Right ventricle myocardium superior (tissue), 1 donor: ENCODE measurements at places on chromosomes 2 and 18.

- DNase-seq = no peak
Measured at GRCh38 chr2:20451761-20452499, 5.1 kb downstream of the RHOB start.

- no peak for DNase-seq
Measured at GRCh38 chr2:19355014-19355405, 3.4 kb downstream of the OSR1 start.

GRCh38 chr18:76801567-76802505 lies 20.5 kb upstream of the ZNF236 start:
- DNase-seq = peak; percentile 80

GRCh38 chr18:27724362-27724761 lies 452.6 kb downstream of the CDH2 start:
- DNase-seq = no peak

DNA sequence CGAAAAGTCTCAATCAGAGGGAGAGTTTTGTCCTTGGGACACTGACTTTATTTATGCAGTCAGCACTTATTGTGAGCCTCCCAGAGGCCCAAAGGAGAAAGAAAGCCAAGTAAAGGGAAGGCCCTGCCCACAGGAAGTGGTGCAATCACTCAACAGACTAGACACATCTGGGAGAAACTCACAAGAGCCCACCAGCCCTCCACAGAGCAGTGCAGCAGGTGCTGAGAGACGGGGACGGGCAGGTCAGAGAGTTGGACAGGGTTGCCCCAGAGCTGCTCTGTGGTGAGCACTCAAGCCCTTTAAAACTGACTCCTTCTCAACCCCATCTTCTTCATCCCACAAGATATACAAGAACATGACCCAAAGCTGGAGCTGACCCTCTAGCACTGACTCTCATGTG lies 96.0 kb downstream of the TFCP2L1 start:
- no peak for DNase-seq

DNA sequence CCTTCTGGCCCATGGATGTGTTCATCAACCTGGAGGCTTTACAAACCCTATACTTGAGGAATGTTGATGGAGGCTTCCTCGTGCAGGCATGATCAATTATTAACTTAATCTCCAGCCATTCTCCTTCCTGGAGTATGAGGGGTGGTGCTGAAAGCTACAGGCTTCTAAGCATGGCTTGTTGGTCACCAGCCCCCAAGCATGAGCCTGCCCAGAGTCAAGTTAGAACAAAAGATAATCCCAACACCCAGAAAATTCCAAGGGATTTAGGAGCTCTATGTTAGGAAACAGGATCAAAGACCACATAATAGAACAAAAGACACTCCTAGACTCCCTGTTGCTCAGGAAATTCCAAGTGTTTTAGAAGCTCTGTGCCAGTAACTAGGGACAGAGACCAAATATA lies 63.1 kb downstream of the FAM171B start:
- no peak for DNase-seq

DNA sequence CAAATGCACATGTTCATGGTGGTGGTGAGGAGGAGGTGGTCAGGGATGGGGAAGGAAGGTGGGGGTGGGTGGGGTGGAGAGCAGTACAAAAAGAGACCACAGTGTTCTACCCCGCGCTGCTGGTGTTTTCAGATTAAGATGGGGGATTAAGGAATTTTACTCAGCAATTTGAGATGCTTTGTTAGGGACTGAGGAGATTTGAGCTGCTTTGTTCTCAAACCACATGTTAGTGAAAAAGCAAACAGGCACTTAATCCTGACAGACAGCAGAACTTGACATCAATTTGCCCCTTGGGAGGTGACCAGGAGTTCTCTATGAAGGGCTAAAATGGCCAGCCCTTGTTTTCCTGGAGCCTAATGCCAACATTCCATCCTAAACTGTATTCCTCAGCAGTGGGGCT lies 244.5 kb downstream of the MEIS1 start:
- DNase-seq = no peak

- no peak for DNase-seq
Measured at GRCh38 chr2:190815226-190815625, 65.4 kb upstream of the GLS start.

- DNase-seq = no peak
Measured at GRCh38 chr2:51722311-51722710, 690.4 kb upstream of the NRXN1 start.

- DNase-seq = no peak
Measured at GRCh38 chr2:112827009-112827408, 9.6 kb downstream of the IL1B start.

DNA sequence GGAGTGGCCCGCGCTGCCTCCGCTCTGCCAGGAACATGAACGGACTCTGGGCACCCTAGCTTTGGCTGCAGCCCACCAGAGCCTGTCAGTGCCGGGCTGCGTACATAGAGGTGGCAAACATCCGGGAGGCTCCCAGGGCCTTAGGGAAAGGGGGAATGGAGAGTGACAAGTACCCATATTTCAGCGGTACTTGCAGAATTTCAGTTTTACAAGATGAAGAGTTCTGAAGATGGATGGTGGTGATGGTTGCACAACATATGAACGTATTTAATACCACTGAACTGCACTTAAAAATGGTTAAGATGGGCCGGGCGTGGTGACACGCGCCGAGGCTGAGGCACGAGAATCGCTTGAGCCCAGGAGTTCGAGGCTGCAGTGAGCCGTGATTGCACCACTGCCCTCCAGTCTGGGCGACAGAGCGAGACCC lies 873 bp downstream of the MTHFD2 start:
- DNase-seq = no peak

GRCh38 chr2:146950911-146951310 lies 893.9 kb upstream of the ACVR2A start:
- no peak for DNase-seq

GRCh38 chr2:216554286-216554685 lies 55.6 kb downstream of the RPL37A start:
- no peak for DNase-seq

GRCh38 chr2:127275356-127275755 lies 18.6 kb downstream of the ERCC3 start:
- no peak for DNase-seq

- no peak for DNase-seq
Measured at GRCh38 chr2:88329815-88330603, 122.5 kb downstream of the FOXI3 start.

- DNase-seq = peak; percentile 85
Measured at GRCh38 chr2:120912101-120912985, 176.7 kb downstream of the GLI2 start.
